Activated B cell treated with CpG ODN at 0.5 μM for 24 hours (primary cell): ENCODE measurements at places on chromosomes 1 and 21.

- DNase-seq: no peak
Observed at GRCh38 chr1:59674595-59674994, 140.2 kb upstream of the HOOK1 start.

GRCh38 chr1:85484264-85484663 lies 19.3 kb upstream of the DDAH1 start:
- DNase-seq: no peak

DNA sequence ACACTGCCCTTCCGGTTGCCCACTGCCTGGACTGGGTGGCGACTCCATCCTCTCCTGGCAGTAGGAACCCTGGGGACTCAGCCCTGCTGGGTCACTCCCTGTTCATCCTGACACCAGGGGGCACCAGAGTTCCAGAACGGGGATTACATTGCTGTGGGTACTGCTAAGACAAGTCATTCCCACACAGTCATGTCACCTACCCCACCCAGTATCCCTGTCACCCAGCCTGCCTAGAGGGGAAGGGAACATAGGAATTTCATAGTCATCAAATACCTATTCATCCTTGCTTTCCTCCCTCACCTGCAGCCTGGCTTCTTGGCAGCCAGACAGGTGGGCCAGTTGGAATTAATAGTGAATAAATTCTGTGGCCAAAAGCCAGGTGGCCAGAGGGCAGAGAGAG lies 9.8 kb upstream of the SFN start:
- DNase-seq: peak; percentile 67

GRCh38 chr21:33572350-33572749 lies 16.1 kb downstream of the DONSON start:
- no peak for DNase-seq

GRCh38 chr1:19704247-19705113 lies 39.8 kb downstream of the HTR6 start:
- DNase-seq: peak; percentile 34

- peak; percentile 40 for DNase-seq
Observed at GRCh38 chr21:42187976-42188653, 30.8 kb upstream of the ABCG1 start.

GRCh38 chr1:74464037-74464436 lies 48.4 kb downstream of the LRRC53 start:
- DNase-seq: no peak

GRCh38 chr1:7469255-7469938 lies 301.7 kb upstream of the VAMP3 start:
- DNase-seq: no peak

DNA sequence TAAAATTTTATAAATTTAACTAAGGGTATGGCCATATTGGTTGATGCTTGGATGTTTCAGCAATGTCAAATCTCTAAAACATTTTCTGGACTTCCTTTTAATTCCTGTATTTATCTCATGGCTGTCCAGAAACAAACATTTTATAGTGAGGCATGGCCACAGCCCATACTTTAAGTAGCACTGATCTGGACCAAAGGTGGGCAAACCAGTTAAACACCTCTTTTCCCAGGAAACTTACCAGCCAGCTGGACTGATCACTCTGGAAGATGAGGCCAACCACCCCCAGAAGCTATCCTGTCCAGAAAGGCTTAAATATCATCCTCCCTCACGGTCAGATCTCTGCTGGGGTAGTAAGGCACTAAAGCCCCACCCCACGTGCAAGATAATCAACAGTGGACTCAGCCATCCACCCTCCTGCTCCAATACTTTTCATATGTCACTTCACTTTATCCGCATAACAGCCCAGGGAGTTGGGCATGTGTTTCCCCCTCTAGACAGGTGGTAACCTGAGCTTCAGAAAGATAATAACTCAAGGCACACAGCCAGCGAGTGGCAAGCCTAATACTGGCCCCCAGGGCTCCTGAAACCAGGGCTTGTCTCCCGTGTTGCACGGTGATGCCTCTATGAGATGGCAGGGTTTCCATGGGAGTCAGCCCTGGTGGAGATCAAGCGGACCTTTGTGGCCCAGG lies 120.5 kb upstream of the NGF start:
- DNase-seq: no peak

DNA sequence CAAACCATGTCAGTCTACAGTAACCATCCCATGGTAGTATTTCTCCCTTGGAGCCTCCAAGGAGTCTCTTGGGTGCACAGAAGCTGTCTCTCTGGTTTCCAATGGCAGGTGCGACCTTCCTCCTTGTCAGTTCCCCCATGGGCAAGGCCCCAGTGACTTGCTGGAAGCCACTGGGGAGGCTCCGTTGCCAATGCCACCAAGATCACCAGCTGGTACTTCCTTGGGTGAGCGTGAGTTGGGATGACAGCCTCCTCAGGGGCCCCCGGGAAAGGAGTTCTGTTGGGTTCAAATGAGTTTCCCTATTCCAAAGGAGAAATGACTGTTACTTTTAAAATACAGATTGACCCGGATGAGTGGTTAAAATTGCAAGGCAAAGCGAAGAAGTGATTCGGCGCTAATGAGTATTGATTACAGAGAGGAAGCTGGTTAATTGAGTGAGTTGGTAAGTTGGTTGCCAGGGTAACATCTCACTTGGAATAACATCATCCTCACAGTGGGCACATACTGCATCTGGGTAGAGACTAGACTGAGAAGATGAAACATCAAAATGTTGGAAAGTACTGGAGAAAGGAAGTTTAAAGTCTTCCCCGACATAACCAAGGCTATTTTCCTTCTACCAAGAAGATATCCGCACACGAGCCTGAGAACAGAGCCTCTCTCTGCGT lies 53.0 kb upstream of the LAPTM5 start:
- no peak for DNase-seq

- no peak for DNase-seq
Observed at GRCh38 chr1:229004066-229004833, 266.7 kb upstream of the RAB4A start.

- DNase-seq: no peak
Observed at GRCh38 chr1:90721210-90722194, 4.4 kb upstream of the BARHL2 start.

DNA sequence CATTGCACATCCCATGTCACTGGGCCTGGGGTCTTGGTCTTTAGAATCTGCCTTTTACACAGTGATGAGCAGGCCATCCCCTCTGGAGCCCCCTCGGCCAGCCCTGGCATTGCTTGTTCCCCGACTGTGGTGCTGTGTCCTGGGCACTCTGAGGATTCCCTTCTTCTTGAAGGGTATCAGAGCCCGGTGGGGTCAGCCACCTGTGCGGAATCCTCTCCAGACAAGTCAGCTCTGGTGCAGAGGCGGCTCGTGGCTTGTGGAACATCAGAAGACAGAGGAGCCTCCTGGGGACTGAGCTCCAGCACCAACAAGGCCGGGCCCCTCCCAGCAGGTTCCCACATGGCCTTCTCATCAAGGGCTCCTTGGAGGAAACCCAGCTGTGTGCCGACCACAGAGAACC lies 57.9 kb upstream of the AJAP1 start:
- no peak for DNase-seq

DNA sequence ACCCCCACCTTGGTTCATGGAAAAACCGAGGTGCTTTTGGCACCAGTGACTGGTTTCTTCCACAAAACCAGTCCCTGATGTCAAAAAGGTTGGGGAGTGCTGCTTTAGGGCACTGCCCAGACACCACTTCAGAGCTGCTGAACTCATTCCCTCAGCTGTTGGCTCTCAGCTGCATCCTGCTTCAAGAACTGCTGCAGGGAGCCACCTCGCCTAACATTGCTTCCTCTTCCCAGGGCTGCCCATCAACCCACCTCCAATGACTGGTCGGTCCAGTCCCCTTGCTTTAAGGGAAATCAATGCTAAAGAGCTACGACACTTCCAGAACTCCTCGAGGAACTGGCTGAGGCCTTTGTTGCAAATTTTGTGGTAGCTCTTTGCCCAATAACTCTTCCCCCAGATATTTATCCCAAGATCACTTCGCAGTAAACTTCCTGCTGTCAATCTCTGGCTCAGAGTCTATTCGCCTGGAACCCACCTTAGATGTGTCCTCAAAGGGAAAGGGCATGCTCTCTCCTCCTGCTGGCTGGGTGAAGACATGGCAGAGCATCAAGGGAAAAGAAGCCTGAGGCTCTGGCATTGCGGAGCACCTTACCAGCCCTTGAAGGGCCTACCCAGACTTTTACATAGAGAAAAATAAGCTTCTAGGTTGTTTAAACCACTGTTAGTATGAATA lies 29.0 kb downstream of the C1orf52 start:
- no peak for DNase-seq

- DNase-seq: no peak
Observed at GRCh38 chr1:18343581-18343980, 137.1 kb upstream of the KLHDC7A start.

DNA sequence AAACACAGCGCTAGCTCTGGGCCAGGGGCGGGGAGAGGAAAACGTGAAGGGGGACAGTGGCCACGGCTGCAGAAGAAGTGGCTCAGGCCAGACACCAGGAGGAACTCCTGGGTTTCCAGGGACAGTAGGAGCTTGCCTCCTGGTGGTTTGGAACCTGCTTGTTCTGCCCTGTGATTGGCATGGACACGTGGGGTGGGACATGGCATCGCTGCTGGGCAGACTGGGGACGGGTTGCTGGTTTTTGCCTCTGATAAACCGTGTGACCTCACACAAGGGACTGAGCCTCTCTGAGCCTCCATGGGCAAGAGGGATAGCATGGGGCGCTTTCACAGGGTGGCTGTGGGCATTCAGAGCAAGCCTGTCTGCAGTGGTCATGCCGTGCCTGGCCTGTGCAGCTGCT lies 7.5 kb upstream of the PLCH2 start:
- no peak for DNase-seq

DNA sequence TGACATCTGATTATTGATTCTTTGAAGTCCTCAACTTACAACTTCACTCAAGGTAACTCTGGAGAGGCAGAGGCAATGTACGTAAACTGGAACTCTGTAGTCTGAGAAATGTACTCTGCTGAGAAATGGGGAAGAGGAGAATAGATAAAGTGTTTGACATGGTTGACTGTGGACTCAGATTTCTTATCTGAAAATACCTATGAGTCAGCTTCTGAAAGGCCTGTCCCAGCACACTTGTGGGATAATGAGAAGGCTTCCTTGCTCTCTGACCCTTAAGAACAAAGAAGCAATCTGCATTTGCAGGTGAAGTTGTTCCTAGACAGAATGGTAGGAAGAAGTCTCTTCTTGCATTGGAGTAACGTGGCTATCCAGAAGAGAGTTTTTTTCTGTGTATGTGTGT lies 1573.5 kb downstream of the BRINP3 start:
- no peak for DNase-seq

DNA sequence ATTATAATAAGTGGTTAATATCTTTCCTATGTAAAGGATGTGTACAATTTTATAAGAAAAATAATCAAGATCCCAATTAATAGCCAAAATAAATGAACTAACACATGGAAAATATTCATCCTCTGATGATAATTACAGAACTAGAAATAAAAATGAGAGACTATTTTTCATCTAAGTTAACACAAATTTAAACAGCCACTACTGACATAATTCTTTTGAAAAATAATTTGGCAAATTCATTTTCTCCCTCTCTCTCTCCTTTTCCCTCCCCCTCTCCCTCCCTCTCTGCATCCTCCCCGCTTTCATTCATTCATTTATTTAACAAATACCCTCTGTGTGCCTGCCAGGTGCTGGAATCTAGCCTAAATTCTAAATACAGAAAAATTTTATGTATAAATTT lies 10.3 kb upstream of the SFPQ start:
- DNase-seq: no peak

DNA sequence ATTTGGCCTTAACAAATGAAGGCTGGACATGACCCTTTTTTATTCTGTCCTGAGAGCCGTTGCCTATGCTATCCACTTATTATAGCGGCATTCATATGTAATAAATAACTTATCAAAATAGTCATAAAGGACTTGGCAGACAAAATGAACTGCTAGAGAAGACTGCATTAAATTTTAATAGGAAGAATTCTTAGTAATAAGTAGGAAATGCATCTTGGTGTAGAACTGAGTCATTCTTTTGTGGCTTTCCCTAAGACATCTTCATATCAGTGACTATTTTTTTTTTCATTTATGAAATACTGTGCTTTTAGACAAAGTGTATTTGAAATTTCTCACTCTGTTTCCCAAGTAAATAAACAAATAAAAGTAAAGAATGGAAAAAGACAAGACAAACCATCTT lies 45.6 kb downstream of the PBX1 start:
- no peak for DNase-seq

GRCh38 chr1:116377541-116378529 lies 4.8 kb downstream of the ATP1A1 start:
- peak; percentile 18 for DNase-seq

DNA sequence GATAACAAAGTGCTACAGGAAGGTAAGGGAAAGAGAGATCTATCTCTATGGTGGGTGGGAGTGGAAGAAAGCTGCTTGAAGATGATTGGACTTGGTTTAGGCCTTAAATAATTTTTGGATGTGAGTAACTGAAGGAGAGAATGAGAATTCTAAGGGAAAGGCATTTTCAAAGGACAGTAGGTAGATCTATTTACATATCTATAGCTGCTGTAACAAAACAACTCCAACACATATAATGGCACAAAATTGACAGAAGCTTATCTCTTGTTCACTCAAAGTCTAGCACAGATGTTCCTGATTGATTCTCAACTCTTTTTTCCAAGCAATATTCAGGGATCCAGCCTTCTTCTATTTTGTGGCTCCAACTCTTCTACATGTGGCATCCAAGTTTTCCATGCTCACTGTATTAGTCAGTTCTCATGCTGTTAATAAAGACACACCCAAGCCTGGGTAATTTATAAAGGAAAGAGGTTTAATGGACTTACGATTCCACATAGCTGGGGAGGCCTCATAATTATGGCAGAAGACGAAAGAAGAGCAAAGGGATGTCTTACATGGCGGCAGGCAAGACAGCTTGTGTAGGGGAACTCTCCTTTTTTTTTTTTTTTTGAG lies 3.1 kb upstream of the DDAH1 start:
- no peak for DNase-seq

GRCh38 chr1:189607477-189608096 lies 870.1 kb downstream of the BRINP3 start:
- DNase-seq: no peak

DNA sequence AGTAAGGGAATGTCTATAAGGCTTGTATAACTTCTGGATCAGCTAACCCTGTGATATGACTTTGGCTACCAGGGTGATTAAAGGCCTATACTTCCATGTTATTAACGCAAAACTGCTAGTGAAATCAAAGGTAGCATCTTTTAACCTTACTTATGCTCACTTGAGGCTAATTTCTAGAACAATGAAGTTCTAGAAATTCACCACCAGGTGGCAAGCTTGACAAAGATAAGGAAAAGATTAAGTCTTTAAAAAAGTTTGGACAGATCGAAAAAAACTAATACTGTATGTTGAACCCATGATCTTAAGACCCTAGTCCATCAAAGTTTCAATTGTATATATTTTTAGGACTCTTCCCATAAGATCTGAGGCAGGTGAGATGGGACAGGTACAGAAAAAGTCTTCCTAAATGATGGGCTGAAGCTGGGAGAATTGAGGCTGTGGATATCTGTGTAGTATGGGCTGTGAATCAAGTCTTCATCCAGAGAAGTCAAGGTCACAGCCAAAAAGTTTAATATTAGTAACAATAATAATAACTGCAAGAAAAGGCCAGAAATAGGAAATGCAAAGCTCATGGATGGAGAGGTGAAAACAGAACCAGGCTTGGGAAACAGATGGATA lies 18.8 kb downstream of the KYAT3 start:
- DNase-seq: no peak
